ENCODE measurements at places on chromosomes 11 and 22.

- DNase-seq = no peak
Observed at GRCh38 chr11:12682737-12683500, 8.7 kb downstream of the TEAD1 start.

GRCh38 chr11:8258784-8259183 is 4.9 kb downstream of the LMO1 start:
- no peak for DNase-seq

GRCh38 chr22:44423556-44424358 is 74.3 kb downstream of the RTL6 start:
- no peak for DNase-seq

DNA sequence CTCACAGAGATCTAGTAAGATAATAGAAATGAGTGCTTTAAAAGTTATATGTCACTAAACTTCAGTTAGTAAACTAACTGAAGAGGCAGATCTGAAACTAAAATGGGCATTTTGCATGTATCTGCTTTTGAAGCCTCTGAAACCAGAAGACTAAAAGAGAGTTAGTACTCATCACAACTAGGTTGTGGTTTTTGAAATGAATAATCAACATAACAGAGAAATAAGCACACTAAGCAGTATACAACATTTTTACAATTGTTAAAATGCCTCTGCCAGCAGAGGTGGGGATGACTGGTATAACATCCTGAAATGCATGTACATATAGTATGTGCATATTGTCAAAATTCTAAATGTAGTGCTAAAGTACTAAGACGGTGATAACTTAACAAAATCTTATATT is 564.5 kb downstream of the DLG2 start:
- no peak for DNase-seq

DNA sequence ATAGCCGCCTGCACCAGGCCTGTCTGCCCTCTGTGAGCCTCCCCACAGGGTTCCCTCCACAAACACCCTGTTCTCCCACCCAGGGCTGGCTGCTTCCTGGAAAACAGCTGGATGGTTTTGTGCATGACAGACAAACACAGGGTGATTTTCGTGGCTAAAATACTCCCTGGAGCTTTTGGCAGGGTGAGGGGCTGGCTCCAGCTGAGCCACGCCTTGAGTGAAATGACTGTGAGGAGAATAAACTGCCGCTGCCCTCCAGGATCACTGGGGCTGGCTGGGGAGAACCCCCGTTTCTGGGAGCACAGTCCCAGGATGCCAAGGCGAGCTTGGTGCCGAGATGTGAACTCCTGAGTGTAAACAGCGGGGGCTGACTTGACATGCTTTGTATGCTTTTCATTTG is 20.3 kb upstream of the PPP6R3 start:
- DNase-seq = peak; percentile 27

GRCh38 chr11:83641511-83641910 is 355.3 kb upstream of the CCDC90B start:
- peak; percentile 9 for DNase-seq

GRCh38 chr22:20904008-20904979 is 12.9 kb upstream of the CRKL start:
- peak; percentile 60 for DNase-seq

DNA sequence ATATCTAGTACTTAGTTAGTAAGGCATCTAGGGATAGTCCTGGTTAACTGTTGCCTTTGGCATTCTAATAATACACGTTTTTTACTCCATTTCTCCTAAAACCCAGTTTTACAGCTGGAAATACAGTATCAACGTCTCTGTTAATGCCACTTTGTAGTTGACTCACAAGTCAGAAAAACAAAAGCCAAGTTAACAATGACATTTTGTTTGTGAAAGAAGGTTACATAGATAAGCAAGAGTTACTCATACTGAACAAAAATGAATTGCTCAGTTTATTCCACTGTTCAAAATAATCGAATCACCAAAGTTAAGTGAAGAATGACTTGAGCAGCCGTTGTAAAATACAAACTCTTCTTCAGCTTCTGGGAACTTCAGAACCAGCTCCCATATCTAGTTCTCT is 540.3 kb downstream of the ETS1 start:
- DNase-seq = no peak

GRCh38 chr11:19546325-19546724 is 166.3 kb upstream of the NAV2 start:
- DNase-seq = no peak

GRCh38 chr11:68685656-68686380 is 1.5 kb downstream of the GAL start:
- no peak for DNase-seq

DNA sequence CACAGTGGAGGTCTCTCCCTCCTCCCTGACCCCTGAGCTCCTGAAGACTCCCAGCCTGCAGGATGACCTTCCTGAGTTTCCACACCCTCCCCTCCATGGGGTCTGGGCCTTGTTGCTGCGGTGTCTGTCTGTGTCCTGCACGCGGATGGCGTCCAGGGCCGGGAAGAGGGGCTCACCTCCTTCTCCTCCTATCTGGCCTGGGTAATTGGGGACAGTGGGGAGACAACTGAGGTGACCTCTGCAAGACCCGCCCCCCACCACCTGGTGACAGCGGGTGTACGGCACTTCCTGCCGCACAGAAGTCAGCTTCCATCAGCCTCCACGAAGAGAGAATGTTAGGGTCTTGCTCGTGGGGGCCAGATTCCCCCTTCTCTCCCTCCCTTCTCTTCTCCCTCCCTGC is 31.7 kb downstream of the LINC01488 start:
- DNase-seq = no peak

GRCh38 chr11:126160345-126161022 is 51.0 kb downstream of the RPUSD4 start:
- no peak for DNase-seq

DNA sequence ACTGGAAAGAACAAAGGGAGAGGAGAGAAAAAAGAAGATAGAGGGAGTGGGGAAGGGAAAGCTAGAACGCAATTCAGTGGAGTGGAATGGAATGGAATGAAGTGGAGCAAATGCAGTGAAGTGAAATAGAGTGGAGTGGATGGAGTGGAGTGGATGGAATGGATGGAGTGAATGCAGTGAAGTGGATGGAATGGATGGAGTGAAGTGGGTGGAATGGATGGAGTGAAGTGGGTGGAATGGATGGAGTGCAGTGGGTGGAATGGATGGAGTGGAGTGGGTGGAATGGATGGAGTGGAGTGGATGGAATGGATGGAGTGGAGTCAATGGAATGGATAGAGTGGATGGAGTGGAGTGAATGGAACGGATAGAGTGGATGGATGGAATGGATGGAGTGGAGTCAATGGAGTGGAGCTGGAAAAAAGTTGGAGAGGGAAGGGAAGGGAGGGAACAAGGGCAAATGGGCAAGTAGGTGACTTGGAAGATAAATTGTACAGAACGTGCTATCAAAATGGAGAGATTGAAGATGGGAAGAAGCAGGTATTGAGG is 13.9 kb downstream of the IFITM10 start:
- no peak for DNase-seq

DNA sequence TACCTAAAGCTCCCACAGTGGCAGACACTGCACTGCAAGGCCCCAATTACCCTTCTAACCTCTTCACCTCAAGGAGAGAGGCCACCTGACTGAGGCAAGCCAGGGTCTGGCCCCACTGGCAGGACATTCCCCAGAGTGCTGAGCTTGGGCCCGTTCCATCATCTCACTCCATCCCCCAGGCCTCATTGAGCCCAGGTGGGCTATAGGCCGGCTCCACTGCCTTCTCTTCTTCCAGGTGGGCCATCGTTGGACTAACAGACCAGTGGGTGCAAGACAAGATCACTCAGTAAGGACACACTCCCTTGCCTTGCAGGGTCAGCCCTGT is 19.1 kb downstream of the CDC45 start:
- no peak for DNase-seq

DNA sequence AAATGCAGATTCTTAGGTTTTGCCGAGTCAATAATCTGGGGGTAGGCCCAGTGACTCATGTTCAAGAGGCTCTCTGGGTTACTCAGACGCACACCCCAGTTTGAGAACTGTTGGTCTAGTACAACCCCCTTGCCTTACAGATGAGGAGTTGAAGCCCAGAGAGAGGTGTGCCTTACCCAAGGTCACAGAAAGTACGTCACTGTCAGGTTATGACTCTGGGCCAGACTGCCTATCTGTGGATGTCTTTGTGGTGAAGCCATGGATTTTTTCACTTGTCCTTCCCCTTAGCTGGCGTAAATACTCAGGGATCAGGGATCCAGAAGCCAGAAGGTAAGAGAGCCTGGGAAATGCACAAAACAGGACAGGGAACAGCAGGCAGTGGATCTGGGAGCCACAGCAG is 25.2 kb upstream of the NECTIN1 start:
- DNase-seq = no peak

DNA sequence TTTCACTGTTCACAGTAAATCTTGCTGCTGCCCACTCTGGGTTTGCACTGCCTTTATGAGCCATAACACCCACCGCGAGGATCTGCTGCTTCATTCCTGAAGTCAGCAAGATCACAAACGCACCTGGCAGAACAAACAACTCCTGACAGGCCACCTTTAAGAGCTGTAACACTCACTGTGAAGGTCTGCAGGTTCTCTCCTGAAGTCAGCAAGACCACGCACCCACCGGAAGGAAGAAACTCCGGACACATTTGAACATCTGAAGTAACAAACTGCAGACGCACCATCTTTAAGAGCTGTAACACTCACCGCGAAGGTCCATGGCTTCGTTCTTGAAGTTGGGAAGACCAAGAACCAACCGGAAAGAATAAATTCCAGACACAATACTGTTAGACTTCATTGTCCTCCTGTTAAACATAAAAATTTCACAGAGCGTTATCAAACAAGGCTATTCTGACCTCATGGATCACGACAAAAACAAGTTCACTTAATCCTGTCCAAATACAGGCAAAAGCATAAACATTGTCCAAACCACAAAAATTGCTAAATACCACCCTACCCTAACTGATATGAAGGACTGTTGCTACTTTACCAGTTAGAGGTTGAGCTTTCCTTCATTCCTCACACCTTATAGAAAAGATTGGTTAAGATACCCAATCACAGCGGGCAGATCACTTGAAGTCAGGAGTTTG is 3.0 kb upstream of the CCDC117 start:
- no peak for DNase-seq

DNA sequence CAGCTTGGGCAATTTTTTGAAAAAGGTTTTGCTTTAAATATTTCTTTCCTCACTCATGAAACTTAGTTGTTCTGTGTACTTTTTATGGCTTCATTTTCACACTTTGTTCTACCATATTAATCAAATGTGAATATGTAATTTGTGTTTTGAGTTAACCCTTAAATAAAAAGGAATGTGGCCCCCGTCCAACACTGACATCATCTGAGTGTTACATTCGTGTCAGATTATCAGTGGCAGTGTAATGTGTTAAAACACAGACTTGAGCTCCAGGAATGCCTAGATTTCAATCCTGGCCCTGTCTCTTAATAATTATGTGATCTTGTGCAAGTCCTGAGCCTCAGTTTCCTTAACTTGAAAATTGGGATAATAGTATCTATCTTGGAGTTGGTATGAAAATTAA is 5.6 kb downstream of the RTN3 start:
- DNase-seq = peak; percentile 21

GRCh38 chr22:50469377-50470305 is 5.2 kb downstream of the SBF1 start:
- peak; percentile 56 for DNase-seq

GRCh38 chr22:44525941-44526778 is 28.1 kb upstream of the RTL6 start:
- no peak for DNase-seq

GRCh38 chr11:31818425-31818755 is 7.3 kb upstream of the PAX6 start:
- DNase-seq = no peak

DNA sequence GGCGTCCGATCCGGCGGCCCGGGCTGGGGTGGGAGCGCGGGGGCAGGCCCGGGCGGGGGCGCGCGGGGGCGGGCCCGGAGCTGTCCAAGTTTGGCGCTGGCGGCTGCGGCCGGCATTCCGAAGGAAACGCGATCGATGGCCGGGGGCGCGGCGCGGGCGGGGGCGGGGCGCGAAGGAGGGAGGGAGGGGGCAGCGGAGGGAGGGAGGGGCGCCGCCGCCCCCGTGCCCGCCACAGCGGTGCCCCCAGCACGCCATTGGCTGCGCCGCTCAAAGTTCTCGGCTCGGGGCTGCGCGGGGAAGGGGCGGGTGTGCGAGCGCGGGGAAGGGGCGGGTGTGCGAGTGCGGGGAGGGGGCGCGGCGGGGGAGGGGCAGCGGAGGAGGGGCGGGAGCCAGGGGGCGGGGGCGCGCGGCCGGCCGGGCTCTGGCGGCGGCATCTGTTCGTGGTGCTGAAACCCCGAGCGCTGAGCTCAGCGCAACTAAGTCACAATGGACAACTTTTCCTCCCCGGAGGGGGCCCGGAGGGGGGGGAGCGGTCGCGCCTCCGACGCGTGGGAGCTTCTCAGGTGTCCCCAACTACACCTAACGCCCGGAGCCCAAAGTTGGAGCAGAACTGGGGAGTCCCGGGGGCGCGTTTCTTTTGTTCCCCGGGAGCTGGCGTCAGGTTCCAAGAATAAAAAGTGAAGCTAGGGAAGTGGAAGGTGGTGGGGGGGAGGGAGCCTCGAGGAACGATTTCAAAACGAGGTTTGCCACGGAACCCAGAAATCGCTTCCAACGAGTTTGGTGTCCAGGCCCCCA is 2.2 kb downstream of the PHF21B start:
- peak; percentile 20 for DNase-seq

GRCh38 chr11:2647953-2648352 is 51.8 kb downstream of the KCNQ1OT1 start:
- DNase-seq = no peak

- DNase-seq = peak; percentile 39
Observed at GRCh38 chr11:72642884-72643522, 31.2 kb downstream of the PDE2A start.

DNA sequence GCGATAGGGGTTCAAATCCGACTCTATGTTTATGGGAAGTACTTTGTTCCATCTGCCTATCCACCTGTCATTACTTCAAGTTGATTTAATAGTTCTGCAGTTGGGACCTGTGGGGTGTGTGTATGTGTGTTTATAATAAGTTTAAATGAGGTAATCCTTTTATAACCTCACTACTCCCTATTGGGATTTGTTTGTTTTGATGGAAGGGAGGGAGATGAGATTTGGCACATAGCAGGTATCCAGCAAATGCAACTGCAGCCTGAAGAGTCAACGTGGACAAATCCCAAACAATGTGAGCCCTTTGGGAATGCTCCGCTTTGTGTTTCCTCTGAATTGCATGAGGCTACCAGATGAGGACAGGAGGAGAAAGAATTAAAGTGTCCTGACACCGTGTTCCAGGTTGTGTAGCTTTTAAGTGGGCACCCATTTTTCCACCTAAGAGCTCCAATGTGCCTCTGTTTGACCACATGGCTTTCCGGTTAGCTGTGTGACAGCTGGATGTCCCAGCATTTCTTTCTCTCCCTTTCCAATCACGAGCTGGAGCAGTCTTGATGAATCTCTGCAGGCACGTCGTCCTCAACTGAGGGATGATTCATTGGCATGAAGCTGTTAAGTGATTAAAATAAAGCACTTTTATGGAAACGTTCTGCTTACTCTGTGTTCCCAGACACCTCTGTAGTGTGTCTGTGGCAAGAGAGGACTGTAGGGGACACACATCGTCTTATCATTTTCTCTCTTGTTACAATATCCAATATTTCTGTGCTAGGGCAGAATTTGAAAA is 610.7 kb downstream of the NTM start:
- DNase-seq = peak; percentile 56

- DNase-seq = no peak
Observed at GRCh38 chr11:45560913-45561281, 104.5 kb downstream of the CHST1 start.
